ENCODE measurements at places on chromosomes 16 and 17. TPM values are rescaled to one million over a fixed set of nuclear protein-coding genes. Genes with fewer than 3 reads are reported as not detected.

CCL8 gene
- not detected for total RNA-seq

CACNG5 gene
- not detected for total RNA-seq

ZNF423 gene
- 0.08 TPM for total RNA-seq

TBKBP1 gene
- total RNA-seq = 7.0 TPM

CHMP1A gene
- total RNA-seq = 103 TPM

TERB1 gene
- not detected for total RNA-seq

MT4 gene
- not detected for total RNA-seq

HS3ST3A1 gene
- total RNA-seq = not detected

FN3K gene
- total RNA-seq = 0.34 TPM

ZNF594 gene
- total RNA-seq = 2.1 TPM

KRTAP16-1 gene
- total RNA-seq = not detected

TBC1D3E gene
- not detected for total RNA-seq

TSC2 gene
- 23.4 TPM for total RNA-seq

NOTUM gene
- not detected for total RNA-seq

TMEM238L gene
- total RNA-seq = not detected

KRT40 gene
- not detected for total RNA-seq

All from hair follicular keratinocyte (primary cell).